Activated CD4-positive, alpha-beta T cell treated with anti-CD3 and anti-CD28 coated beads for 48 hours (primary cell): ENCODE measurements at places on chromosomes 2 and 18.

- no peak for DNase-seq
These were observed 3.2 kb downstream of the DNAJB2 start for GRCh38 chr2:219282375-219282774.

GRCh38 chr18:45324495-45325113 is 290.7 kb upstream of the SLC14A2 start:
- DNase-seq: no peak

DNA sequence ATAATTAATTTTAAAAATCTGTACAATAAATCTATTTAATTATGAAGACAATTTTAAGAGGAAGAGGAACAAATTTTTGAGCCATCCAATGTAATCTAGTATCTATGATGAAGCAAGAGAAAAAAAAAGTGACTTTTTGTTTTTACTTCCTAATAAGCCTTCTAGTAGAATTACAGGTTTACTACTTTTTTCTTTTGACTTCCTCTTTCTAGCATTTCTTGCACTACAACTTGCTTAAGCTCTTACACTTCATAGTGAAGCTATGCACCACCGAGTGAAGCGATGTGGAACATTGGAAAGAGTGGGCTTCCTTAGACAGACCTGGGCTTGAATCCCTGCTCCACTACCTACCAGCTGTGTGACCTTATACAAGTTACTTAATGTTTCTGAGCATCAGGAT is 2.1 kb downstream of the SERPINB2 start:
- no peak for DNase-seq

DNA sequence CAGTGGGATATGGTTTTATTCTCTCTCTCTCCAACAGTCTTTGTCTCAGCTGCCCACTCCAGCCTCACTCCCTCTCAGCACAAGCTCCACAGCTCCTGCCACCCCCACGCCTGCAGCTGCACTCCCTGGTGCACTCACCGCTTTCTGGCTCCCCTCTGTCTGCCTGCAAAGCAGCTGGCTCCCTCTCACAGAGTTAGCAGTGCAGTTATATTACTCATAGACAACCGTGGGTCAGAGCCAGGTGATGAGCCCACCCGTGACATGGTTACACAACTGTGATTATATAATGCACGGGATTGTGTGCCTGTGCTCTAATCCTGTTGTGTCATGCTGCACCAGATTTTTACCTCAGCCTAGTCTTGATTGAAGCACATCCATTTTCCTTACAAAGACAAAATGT is 276.9 kb upstream of the CHAC2 start:
- DNase-seq: no peak

GRCh38 chr2:54901224-54901986 is 148.8 kb downstream of the RTN4 start:
- no peak for DNase-seq

GRCh38 chr2:214514704-214515103 is 103.8 kb downstream of the VWC2L start:
- DNase-seq: no peak

- DNase-seq: no peak
These were observed 83.8 kb upstream of the ACVR2A start for GRCh38 chr2:147760984-147761383.

GRCh38 chr2:217954051-217954450 is 48.7 kb downstream of the TNS1 start:
- no peak for DNase-seq

DNA sequence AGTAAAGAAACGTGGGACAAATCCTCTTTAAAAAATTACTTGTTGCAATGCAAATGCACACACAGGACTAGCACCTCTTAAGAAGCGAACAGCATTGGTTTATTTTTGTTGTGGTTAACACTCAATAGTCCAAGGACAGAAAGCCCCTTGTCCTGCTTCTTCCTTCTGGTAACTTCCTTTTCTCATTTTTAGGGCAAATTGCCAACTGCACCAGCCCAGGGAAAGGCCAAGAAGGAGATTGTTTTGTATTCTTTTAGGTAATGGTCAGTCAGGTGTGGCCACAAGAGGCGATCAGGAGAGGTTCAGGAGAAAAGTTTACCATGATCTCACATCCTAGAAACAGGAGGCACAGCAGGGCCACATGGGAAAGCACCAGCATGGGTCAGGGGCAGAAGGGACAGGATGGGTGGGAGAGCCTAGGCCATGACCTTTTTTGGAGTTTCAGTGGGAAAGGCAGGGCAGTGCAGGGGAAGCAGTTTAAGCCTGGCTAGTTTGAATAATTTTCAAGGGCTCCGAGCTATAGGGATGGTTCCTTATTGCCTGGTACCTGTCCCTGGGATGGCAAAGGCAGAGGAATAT is 73.0 kb downstream of the CHRNA1 start:
- DNase-seq: no peak

- DNase-seq: no peak
These were observed 270.5 kb upstream of the NCKAP5 start for GRCh38 chr2:133838642-133839365.

DNA sequence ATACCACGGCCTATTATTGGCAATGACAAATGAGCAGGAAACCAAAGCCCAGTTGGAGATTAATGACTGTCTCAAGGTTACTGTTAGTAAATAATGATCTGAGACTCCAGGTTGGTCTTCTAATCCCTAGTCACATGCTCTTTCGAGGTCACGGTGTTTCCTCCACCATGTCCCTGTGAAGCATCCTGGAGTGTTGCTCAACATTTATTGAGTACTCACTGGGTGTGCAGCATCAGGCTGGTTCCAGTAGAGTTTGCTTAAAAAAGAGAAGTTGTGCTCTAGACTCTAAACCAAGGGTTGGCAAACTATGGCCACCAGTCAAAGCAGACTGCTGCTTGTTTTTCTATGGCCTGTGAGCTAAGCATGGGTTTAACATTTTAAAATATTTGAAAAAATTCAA is 263.8 kb upstream of the ATP5MC3 start:
- no peak for DNase-seq
